ENCODE measurements at places on chromosomes 1 and 21.

DNA sequence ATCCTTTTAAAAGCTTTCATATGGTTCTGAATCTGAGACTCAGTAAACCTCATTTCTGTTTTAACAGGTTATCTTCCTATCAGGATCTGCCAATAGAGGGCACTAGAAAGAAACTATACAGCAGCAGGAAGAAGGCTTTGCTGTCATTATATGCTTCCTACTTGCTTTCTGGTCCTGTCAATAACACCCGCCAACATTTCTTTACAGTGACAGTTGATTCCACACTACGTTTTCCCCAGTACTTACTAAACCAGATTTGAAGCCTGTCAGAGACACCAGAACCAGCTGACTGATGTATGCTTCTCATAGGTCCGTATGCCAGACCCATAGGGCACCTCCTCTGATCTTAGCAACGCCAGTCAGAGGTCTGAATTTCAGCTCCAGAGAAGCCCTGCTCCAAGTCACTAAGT is 341.0 kb upstream of the NEGR1 start:
- no peak for DNase-seq

DNA sequence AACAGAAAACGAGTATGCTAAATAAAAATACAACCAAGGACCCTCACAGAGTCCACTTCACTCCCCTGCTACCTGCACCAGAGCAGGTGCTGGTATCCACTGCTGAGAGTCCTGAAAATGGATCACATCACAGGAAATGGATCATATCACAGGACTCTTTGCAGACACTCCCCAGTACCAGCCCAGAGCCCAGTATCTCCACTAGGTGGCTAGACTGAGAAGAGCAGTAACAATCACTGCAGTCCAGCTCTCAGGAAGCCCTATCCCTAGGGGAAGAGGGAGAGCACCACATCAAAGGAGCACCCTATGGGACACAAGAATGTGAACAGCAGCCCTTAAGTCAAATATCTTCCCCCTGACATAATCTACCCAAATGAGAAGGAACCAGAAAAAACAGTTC is 28.0 kb downstream of the AGBL4 start:
- no peak for DNase-seq

DNA sequence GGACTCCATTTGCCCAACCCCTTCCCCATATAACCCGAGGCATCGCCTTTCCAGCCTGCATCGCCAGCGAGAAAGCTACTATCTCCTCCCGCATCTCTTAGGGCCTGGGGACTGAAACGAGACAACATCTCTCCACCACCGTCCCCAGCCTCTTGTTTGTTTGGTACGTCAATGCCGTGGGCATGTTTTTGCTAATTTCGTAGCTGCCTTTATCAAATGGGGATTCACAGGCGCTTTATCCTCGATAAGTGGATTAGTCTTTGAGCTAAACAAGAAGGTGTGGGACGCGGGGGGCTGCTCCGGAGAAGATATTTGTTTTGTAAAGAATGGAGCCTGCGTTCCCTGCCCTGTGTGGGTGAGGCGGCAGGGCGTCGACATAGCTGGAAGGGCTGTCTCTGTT is 91.6 kb downstream of the PAX7 start:
- DNase-seq = no peak

DNA sequence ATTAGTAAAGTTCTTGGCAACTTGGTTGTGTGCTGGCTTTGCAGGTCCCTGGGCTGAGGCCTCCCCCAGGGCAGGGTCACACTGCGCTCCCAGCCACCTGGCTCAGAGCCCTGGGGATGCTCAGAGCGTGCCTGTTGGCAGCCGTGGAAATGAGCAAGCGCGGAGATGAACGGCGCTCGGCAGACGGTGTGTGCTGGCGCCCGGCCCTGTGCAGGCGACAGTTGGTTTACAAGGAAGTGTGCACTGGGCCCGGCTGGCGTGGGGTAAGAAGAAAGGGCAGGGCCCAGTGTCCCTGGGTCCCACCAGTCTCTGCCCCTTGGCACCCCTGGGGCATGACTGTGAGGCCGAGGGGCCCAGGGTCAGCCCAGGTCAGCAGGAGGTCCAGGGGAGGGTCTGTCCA is 25.7 kb upstream of the PEX10 start:
- no peak for DNase-seq

GRCh38 chr1:27928216-27928954 is 6.4 kb upstream of the SMPDL3B start:
- no peak for DNase-seq

GRCh38 chr1:34785231-34785874 is 4.3 kb downstream of the GJB3 start:
- no peak for DNase-seq

DNA sequence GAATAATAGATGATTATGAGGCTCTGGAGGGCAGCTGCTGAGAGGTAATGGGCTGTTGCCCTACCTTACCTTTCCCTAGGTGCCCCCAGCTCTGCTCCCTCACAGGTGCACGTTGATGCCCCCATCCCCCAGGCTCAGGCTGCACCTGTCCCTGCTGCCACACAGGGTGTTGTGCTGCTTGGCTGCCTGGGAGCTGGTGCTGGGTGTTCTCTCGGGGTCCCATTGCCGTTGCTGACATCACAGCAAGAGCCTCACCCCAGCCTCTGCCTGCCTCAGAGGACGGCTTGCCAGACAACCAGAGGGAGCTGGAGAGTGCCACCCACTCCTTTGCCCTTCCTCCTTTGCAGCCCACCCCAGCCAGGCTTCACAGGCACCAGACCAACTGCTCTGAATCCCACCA is 31.4 kb upstream of the DMBX1 start:
- DNase-seq = no peak

- no peak for DNase-seq
Observed at GRCh38 chr1:231192620-231193163, 30.8 kb downstream of the TRIM67 start.

DNA sequence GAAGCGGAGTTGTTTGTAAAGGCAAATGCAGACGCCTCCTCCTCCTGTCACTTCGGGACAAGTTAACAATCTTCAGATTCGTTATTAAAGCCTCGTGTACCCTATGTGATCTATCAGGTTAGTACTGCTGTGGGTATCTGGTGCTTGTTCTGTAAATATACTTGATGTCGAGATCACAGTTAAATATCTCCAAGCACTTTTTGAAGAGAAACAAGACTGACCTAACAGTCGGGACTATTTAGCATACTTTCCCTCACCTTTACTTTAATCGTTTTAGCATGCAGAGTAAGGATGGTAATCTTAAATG is 710 bp downstream of the KLHL20 start:
- DNase-seq = no peak

- DNase-seq = no peak
Observed at GRCh38 chr1:212628046-212628445, 19.5 kb downstream of the ATF3 start.

- DNase-seq = no peak
Observed at GRCh38 chr1:240794046-240794843, 182.3 kb upstream of the GREM2 start.

GRCh38 chr1:25867210-25867991 is 8.1 kb downstream of the PAQR7 start:
- no peak for DNase-seq

- no peak for DNase-seq
Observed at GRCh38 chr1:184854036-184854435, 99.4 kb upstream of the EDEM3 start.

- DNase-seq = no peak
Observed at GRCh38 chr1:119115311-119115710, 25.1 kb downstream of the WARS2 start.

All from NCI-H2227 treated with DMSO at 0.1 percent for 48 hours (cell line).